ENCODE measurements at places on chromosomes 1 and 21.

- no peak for DNase-seq
These were observed 4.5 kb downstream of the PMVK start for GRCh38 chr1:154931940-154932487.

DNA sequence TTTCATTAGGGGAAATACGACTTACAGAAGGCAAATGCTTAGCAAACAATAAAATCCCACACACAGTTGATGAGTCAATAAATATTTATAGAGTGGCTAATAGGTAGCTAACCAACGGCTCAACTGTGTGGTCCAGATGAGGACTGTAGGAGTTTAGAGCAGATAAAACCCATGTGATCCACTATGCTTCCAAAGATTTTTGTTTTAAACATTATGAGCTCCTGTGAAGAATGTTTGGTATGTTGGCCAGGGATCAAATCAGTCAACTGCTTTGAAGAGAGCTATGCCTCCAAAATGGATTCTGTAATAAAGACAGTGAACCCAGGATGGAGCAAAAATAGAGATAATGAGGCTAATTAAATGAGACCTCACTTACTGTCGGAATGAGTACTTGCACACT lies 72.3 kb upstream of the COL11A1 start:
- DNase-seq: no peak

DNA sequence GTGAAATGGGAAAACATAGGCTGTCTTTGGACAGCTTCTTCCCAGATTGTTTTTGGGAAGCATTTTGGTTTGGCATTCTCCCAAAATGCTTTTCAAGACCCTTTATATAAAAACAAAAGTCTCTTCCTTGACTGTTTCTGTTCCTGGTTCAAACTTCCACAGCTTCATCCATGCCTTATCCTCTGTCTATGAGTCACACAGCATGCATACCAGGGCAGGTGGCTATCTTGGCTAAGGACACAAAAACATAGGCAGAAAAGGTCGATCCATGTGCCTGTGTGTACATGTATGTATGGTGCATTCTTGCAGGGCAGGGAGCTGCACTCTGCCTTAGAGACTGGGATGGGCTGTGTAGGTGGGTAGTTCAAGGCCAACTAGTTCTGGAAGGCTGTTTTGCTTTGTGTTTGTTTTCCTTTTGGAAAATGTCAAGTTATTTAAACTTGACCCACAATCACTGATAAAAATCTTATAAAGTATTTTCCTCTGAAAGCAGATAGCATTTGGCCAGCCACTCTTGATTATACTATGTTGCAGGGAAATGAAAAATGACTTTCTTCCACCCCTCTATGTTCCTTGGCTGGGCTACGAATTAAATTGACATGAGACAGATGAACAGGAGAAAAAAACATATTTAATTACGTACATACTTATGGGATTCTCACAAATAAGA lies 437.0 kb downstream of the SIPA1L2 start:
- DNase-seq: no peak

- DNase-seq: no peak
These were observed 11.5 kb upstream of the GJA8 start for GRCh38 chr1:147891088-147891487.

DNA sequence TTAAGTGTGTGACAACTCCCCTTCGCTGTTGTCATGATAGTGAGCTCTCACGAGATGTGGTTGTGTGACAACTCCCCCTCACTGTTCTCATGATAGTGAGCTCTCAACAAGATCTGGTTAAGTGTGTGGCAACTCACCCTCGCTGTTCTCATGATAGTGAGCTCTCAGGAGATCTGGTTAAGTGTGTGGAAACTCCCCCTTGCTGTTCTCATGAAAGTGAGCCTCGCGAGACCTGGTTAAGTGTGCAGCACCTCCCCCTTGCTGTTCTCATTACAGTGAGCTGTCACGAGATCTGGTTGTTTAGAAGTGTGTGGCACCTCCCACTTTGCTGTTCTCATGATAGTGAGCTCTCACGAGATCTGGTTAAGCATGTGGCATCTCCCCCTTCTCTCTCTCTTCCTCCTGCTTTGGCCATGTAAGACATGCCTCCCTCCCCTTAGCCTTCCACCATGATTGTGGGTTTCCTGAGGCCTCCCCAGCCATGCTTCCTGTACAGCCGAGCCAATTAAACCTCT lies 25.1 kb upstream of the LSS start:
- no peak for DNase-seq

DNA sequence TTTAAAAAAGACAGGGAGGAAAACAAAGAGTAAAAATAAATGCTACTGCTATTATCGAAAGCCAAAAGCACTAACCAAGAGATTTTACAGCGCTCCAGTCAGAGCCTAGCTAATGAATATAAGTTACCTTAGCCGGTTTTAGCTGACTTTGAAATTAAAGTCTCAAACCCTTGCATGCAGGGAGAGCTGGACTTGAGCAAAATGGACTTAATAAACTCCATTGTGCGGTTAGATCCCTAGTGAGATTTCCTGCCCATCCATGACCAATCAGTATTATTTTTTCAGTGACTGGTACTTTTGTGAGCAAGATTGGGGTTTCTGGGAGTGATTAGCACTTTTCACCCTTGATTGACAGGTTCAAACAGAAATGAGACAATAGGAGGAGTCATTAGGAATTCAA lies 333.4 kb upstream of the ADGRL2 start:
- no peak for DNase-seq

DNA sequence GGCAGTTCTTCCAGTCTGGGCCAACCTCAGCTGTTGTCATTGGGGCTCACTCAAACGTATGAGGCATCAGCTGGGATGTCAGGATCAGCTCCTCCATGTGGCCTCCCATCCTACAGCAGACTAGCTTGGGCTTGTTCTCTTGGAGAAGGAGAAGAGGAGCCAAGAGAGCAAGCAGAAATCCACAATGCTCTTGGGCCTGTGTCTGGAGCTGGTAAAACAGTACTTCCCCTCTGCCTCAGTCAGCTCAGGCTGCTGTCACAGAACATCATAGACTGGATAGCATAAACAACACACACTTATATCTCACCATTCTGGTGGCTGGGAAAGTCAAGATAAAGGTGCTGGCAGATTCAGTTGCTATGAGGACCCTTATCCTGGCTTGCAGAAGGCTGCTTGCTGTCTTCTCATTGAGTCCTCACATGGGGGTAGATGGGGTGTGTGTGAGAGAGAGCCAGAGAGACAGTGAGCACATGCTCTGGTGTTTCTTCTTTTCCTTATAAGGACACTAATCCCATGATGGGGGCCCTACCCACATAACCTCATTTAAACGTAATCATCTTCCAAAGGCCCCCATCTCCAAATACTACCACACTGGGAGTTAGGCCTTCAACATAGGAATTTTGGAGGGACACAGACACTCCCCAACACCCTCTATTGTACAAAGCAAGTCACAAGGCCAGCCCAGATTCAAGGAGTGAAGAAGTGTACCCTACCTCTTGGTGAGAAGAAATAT lies 16.3 kb upstream of the DNAJC6 start:
- DNase-seq: no peak
